ENCODE measurements at places on chromosomes 7 and 10.

DNA sequence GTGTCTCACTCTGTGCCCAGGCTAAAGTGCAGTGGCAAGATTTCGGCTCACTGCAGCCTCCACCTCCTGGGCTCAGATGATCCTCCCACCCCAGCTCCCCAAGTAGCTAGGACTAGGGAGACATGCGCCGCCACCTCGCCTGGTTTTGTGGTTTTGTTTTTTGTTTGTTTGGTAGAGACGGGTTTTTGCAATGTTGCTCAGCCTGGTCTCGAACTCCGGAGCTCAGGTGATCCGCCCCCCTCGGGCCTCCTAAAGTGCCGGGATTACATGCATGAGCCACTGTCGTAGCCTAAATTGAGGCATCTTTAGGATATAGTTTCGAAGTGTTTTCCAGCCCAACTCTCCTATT is 781 bp downstream of the ZNF727 start:
- no peak for DNase-seq

DNA sequence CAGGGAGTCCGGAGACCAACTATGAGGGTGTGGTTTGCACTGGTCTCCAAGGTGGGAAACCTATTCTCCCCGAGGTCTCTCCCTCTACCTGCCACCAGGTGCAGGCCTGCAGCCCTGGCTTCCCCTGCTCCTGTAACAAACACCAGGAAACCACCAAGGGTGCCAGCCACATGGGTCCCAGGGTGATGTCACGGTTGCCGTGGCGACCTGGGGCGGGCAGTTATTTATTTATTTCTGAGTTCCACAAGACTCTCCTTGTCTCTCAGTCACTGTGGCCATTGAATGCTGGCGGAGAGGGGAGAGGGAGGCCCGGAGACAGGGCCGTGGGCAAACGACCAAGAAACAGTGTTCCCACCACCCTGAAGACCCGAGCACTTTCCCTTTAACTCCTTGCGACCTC is 27.0 kb downstream of the MMD2 start:
- no peak for DNase-seq

DNA sequence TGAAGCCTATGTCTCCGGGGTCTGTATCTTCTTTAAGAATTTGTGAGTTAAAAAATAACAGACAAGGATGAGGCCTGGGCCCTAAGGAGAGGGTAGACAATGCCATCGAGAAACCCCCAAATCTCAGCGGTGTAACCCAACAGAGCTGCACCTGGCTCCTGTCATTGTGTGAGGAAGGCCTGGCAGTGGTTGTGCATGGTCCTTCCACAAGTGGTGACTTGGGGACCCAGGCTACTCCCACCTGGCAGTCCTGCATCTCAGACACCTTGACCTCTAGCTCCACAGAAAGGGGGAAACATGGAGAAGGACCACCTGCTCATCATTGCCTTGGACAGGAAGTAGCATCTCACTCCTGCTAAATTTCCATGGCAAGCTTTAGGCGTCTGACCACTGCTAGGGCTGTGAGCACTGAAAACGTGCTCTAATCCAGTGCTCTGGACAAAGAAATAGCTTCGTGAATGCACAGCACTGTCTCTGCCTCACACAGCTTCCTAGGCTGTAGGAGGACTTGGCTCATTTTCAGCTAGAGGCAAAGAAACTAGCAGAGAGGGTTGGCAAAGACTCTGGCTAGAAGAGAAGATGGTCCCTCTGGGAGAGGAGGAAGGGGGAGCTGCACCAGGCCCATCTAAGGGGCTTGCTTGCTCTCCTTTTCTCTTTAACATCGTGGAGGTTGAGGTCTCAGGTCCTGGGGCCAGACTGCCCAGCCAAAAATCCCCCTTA is 273.9 kb upstream of the ZMIZ1 start:
- no peak for DNase-seq

DNA sequence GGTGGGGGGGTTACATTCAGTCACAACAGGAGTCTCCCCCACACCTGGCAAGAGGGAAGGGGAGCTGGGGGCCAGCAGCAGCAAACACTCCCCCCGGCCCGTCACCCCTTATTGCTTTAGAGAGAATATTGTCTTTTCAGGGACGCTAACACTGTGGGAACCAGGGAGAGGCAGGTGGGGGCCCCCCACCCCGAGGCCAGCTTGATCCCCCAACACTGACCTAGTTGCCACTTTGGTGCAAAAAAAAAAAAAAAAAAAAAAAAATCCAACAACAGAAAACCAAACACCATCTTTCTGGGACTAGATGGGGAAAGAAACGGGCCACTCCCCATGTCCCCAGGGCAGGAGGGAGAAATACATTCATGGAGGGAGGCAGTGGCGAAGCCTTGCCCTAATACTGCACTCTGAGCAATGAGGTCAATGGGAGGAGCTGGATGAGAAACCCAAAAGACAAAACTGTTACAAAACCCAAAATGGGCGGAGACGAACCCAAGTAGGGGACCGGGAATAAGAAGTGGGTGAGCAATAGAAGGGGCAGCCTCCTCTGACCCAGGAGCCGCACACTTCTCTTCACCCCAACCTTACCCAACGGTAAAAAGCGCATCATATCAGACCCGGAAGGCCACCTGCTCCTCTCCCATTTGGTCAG is 6.5 kb downstream of the GNB2 start:
- no peak for DNase-seq

DNA sequence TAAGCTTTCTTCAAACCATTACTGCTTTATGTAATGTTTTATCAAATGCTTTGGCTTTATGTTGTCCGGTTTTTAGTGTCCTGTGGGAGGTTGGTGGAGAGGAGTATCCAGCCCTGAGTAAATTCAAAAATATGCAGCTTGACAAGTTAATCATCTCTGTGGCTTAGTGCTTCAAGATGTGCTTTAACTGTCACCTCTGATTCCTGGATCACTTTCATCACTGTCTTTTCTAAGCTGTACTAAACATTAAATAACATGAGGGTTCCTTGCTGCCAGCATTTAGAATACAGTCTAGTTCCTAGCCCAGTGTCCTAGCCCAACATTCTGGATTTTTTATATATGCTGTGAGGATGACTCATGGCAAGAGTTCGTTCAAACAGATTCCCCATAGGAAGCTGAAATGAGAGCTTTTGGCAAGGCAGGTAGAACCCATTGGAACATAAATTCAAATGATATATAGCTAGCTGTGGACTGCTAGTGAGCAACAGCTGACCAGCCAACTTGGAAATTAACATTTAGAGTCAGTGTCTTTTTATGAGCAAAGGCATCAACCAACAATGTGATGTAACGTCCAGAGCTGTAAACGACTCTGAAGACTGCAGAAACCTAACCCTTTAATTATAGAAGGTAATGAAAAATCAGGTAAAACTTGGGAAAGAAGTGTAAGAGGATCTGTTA is 80.6 kb upstream of the OIT3 start:
- DNase-seq = no peak

- no peak for DNase-seq
Observed at GRCh38 chr7:151895631-151896031, 18.7 kb upstream of the PRKAG2 start.

GRCh38 chr10:63217120-63217605 is 84.0 kb downstream of the NRBF2 start:
- DNase-seq = no peak

DNA sequence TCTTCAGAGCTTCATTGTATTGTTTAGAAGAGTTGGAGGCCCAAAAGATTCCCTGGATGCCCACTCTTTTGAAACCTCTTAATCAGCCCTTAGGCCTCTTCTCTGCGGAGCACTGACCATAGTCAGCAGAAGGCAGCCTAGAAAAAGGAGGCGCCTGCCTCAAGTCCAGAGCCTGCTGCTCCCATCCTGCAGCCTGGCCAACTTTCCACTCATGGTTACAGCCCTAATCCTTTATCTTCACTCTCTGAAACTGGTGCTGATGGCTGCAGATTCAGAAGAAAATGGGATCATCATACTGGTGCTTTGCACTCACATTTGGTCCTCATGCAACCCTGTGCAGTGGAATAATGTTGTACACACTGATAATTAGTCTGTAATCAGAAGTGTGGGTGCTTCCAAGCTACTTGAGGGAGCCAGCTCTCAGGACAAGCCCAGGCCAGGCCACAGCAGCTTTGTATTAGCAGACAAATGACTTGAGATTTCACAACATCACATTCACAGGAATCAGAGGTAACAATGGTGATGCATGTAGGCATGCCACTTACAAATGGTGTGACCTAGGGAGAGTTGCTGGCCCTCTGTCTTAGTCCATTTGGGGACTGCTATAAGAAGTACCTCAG is 272.9 kb downstream of the GALNT17 start:
- no peak for DNase-seq
